Effector CD4-positive, alpha-beta T cell (primary cell): ENCODE measurements at places on chromosomes 2 and 18.

DNA sequence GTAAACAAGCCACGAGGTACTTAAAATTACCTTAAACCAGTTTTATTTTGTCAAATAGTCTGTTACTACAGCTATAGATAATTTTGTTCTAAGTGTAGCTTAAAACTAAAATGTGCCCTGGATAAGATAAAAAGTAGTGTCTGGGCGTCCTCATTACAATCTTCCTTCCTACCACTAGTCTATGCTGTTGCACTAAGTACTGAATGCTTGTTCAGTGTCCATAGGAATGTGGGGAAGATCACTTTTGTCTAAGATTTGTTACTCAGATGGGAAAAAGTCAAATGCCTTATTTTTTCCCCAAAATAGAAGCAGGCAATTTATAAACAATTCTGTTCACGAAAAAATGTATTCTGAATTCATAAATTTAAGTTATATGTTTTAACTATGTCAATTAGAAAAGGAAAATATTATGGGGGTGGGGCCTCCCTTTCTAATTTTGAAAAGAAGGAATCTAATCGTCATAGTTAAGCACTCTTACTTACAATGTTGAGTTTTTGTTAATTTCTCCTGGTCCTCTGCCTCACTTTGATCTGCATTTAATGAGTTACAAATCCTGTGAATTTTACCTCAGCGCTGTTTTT, 140.4 kb upstream of the VRK2 start:
- no peak for DNase-seq

- DNase-seq: no peak
Measured at GRCh38 chr2:189370719-189371118, 70.6 kb upstream of the WDR75 start.

GRCh38 chr2:180325416-180326120, 318.5 kb upstream of the CWC22 start:
- no peak for DNase-seq

GRCh38 chr2:212021947-212022346, 516.7 kb downstream of the ERBB4 start:
- DNase-seq: no peak

DNA sequence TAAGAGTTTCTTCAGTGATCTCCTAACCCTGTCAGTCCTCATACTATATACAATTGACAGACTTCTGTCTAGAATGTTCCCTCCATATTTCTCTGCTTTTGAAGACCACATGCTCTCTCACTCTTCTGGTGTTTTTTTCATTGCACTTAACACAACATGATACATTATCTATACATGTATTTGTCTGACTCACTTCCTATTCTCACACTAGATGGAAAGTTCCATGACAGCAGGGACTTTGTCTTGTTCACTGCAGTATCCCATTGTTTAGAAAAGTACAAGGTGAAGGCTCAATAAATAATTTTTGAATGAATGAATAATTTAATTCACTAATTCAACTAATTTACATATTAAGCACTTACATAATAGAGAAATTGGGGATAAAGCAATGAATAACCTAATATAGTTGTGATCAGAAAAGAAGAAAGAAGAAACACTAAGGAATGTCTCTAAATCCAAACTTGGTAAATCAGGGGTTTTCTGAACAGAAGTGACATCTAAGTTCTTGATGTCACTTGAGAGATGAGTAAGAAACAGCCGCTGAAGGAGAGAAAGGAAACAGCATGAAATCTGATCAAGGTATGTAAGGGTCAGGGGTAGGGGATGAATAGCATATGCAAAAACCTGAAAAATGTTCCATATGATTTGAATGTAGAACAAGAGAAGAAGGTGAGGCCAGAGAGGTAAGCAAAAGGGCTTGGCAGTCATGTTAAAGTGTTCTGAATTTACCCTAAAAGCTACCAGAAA, 42.4 kb downstream of the MBD2 start:
- DNase-seq: no peak

DNA sequence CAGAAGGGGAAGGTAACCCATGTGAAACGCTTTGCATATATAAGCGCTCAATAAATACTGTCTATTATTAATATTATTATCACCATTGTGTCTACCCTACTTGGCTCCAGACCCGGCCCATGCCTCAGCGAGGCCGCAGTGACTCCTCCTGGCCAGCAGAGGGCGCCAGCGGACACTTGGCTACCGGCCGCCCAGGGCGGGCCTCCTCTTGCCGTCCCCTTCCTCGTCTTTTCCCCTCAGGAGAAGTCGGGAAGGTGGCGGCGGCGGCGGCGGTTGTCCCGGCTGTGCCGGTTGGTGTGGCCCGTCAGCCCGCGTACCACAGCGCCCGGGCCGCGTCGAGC, at the start of gene AGFG1:
TSS of gene AGFG1 (plus strand) at position 233 of the 341 bp plus-strand sequence. CDS start 266 bp downstream, outside the sequence.
- DNase-seq: peak; percentile 83

DNA sequence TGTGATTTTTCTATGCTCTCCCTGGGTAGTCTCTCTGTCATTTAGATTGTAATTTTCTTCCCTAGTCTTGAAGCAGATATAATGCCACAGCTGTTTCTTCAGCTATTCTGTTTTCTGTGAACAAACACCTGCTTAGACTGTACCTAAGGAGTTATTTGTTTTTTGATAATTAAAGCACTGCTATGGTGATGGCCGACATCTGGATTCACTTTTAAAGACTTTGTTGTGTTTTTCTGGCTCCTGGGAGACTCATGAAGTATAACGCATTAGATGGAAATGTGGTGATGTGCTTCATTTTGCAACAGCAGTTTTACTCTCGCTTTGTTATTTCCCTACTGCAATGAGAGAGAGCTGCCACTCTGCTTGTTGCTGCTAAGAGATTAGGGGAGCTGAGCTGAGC, 15.7 kb upstream of the C2orf69 start:
- DNase-seq: no peak

DNA sequence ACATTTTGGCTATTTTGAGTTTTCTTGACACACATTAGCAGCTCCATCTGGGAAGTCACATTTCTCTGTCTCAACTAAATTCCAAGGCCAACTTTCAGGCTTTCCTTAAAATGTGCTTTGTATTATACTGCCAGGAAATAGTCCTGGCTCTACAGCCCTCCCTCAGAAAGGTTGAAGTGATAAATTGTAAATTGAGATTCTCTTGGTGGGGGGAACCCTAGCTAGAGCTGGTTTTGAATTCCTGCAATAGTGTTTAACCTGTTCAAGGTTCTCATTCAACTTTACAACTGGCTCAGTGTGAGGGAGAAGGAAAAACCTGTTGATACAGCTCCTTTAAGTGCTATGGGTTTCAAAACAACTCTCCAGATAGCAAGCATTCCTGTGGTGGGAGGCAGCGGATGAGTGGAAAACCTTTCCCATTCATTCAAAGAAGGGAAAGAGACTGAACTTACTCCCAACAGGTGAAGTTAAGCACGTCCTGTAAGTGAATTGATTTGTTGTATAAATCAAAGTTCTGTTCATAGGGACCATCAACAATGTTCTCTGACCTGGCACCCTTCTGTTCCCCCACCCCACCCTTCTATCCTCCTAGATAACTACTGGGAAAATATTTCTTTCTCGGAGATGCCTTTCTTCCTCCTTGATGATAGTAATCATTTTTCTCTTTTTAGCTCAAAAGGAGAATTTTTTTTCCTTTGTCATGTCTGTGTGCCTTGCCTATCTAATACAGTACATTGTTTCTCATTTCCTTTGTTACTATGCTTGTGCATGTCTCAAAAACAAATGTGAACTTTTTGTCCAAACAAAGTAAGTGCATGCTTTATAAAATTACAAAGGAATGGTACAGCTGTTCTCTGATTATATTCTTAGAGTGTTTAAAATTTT, 44.2 kb upstream of the SLC39A10 start:
- no peak for DNase-seq

- DNase-seq: no peak
Measured at GRCh38 chr2:118731413-118731812, 116.0 kb downstream of the EN1 start.

GRCh38 chr2:163593982-163594381, 141.8 kb downstream of the FIGN start:
- DNase-seq: no peak

DNA sequence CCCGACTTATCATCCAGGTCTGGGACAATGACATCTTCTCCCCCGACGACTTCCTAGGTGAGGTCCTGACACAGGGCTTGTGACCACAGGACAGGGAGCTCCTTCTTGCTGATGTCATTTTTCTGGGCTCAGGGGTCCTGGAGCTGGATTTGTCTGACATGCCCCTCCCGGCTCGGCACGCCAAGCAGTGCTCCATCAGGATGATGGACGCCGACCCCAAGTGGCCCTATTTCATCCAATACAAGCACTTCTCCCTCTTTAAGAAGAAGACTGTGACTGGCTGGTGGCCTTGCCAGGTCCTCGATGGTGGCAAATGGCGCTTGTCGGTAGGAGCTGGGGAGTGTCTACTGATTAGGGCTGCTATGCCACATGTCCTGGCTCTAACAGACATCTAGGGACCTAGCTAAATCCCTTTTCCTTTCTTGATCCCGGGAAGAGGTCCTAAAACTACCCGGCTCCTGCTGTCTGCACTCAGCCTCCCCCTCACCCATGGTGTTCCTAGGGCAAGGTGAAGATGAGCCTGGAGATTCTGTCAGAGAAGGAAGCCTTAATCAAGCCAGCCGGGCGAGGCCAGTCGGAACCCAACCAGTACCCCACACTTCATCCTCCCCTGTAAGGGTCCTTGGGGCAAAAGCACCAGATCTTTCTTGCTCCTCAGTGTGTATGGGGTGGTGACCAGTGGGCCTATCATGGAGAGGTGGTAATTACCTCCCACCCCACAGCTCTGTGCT, 36.7 kb downstream of the LMAN2L start:
- no peak for DNase-seq

DNA sequence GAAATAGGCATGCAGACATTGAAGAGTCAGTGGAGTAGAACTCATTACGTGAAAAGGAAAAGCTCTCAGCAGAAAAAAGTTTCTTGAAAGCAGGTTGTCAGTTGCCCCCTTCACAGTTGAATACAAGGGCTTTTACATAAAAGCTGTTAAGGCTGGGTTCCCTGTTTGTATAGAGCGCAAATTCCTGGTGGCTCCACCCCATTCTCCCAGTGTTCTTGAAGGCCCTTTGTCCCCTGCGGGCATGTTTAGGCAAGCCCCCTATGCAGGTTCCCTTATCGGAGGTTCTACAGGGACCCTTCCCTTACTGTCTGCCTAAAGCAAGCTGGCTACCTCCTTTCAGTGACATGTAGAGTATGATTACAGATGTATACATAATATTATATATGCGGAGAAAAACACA, 497.2 kb upstream of the SYT4 start:
- no peak for DNase-seq

GRCh38 chr2:144886862-144887261, 366.9 kb upstream of the ZEB2 start:
- DNase-seq: no peak
